Osteoblast (primary cell): ENCODE measurements at places on chromosomes 7 and 10. TPM values are rescaled to one million over a fixed set of nuclear protein-coding genes. Genes with fewer than 3 reads are reported as not detected.

DNA sequence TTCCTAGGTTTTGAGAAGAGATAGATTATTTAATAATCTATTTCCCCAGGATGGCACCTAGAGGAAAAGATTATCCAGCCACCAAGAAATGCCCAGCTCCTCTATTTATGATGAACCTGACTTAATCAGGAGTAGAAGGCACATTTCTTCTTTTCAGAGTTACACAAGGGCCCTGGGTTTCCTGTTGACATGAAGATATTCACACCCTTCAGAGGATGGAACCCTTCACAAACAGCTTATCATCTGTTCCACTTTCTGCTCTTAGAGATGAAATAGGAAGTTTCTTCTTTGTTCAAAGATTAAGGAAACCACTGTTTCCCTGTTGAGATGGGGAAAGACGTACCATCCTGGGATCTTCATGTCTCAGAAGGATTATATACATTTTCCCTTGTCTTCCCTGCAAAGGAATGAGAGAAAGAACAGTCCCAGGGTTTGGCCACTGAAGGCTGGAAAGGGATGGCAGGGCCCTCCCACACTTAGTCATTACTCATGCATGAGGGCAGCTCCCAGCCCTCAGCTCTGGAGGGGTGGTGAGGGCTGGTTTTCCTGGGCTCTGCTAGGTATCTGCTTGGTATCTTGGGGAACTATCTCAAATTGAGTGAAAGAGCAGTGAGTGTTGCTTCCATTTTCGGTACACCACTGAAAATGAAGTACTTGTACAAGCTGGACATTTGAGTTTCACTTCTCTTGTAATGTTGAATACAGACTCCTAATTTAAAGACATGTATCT lies 64.0 kb downstream of the MTPAP start:
- DNase-seq = peak; percentile 62

The BAIAP2L1 gene
- total RNA-seq = 7.7 and 10.5 TPM in 2 replicates

GRCh38 chr10:91103384-91104192 lies 116.9 kb upstream of the PCGF5 start:
- peak; percentile 62 for DNase-seq

GRCh38 chr7:107850216-107850615 lies 40.8 kb upstream of the DLD start:
- DNase-seq = no peak

The APBB1IP gene
- total RNA-seq = 14.8 and 29.8 TPM in 2 replicates

- peak; percentile 91 for DNase-seq
Measured at GRCh38 chr10:91590142-91590903, 42.5 kb downstream of the PPP1R3C start.

DNA sequence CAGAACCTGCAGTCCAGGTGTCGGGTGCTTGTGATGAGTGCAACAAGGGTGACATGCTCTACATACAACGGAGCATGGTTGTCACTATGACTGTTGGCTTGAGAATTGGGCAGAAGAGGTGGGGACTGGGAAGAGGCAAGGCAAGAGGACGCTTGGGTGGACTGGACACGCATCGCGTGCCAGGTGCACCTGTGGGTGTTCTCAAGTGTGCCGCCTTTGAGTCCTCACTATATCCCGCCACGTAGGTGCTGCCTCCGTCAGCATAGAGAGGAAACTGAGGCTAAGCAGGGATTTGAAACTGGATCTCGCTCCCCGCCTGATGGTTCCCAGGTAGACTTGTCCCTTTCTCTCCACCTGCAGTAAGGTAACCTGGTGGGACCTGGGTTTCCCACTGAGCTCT lies 27.2 kb downstream of the CDH23 start:
- DNase-seq = peak; percentile 10

GRCh38 chr10:3126249-3126648 lies 46.3 kb downstream of the PITRM1 start:
- DNase-seq = peak; percentile 74

The RNLS gene
- total RNA-seq = 22.4 and 23.0 TPM in 2 replicates

The CDHR3 gene
- 6.5 and 8.3 TPM in 2 replicates for total RNA-seq

GRCh38 chr10:130725474-130725970 lies 586.0 kb downstream of the TCERG1L start:
- DNase-seq = no peak

The SPAM1 gene
- not detected in 2 replicates for total RNA-seq

The CALML3 gene
- not detected in 2 replicates for total RNA-seq

DNA sequence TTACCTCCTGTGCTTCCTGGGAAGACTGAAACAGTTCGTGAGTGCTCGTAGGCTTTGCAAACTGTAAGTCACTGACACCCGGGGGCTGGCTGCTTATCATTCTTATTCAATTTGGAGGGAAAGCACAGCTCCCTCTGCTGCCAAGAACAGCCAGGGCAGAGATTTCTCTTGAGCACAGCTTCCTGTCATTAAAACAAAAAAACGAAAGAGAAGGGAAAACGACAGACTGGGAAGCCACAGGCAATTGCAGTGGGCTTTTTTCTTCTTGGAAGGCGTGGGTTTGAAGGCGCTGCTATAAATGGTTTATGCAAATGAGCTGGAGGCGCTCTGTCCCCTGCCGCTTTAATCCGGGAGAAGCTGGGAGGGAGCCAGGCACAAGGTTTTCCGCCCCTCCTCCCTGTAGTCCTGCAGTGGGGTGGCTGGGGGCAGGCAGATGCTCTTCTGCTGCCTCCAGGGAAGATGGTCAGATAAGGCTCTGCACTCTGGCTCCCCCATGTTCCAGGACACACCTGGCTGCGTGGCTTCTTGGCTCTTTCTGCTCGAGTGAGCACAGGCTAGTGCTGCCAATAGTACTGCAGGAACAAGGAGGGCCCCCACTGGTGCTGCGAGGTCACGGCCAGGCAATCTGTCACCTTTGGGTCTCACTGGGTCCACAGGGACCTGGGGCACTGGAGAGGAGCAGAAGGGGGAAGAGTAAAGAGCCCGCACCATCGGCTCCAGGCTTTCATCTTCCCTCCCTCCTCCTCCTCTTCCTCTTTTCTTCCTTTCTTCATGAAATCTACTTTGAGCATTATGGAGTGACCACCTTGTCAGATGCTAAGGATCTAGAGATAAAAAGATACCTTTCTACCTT lies 49.5 kb downstream of the NEURL1 start:
- DNase-seq = no peak

The MLXIPL gene
- total RNA-seq = 0.29 and 0.72 TPM in 2 replicates

DNA sequence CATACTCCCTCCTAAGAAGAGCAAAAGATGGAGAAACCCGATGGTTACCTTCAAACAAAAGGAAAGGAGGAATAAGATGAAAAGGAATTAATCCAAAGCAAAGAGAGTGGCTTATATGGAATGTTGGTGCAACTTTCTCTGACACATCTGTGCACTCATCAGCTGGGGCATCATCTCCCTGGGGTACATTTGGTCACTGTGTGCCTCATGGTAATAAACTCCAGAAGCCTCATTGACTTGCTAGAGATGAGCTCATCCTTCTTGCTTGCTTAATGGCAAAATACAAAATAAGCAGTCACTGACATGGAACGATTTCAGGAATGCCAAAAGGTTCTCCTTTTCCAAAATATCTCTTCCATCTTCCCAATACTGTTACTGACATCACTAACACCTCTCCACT lies 22.5 kb downstream of the CAV1 start:
- DNase-seq = no peak

GRCh38 chr7:131011976-131012375 lies 278.0 kb upstream of the KLF14 start:
- no peak for DNase-seq
